ENCODE measurements at places on chromosomes 11 and 22.
A peak's percentile ranks its signal among the peaks of the same experiment; 100 is the strongest.

- DNase-seq = no peak
Observed at GRCh38 chr11:37973941-37974340, 1375.9 kb upstream of the RAG2 start.

DNA sequence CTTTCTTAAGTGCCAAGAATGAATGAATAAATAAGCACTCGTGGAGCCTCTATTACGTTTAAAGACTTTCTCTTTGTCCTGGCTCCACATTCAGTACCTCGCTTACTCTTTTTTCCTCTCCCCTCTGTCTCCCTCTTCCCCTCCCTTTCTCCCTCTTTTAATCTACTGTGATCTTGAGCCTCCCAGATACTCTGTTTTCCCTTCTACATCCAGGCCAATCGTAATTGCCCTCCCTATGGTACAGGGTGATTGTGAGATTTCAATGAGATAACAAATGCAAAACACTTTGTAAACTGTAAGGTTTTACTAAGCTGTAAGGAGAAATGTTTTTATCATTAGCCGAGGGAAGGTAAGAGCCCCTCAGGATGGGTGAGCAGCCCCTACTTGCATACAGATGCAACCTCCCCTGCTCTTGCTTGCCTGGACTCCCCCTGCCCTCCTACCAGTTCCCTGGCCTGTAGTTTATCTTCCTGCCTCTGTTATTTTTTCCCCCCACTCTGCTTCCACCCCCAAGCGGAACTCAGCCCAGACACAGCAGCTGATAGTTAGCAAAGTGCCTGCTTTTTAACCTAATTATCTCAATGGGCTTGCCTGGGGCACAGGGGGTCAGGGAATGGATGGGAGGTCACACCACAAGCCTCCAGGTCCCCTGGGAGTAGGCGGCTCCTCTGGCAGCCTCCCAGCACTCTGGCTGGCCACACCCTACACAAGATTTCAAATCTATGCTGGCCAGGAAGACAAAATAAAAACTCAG, 76.9 kb upstream of the CADM1 start:
- DNase-seq = peak; percentile 3

GRCh38 chr22:50713571-50714056, 24.4 kb upstream of the ACR start:
- no peak for DNase-seq

DNA sequence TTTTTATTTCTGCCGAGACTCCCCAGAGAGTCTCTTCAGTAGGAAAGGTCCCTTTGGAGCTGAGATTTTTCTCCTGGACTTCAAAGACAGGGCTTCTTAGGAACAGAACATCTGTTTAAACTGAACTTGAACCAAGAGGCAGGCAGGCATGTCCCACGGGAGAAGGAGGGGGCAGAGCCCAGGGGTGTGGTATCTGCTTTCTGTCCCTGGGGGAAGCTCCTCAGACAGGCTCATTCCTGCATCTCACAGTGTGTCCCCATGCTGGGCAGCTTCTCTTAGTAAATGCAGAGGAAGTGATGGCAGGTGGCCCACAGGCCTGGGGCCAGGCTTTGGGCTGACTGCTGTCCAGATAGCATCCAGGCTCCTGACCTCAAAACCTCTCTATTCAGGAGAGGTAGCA, 47.3 kb downstream of the TSPAN18 start:
- DNase-seq = no peak

GRCh38 chr11:95262994-95263765, 32.2 kb upstream of the SESN3 start:
- DNase-seq = no peak

- no peak for DNase-seq
Observed at GRCh38 chr11:128316541-128317227, 270.7 kb downstream of the ETS1 start.

DNA sequence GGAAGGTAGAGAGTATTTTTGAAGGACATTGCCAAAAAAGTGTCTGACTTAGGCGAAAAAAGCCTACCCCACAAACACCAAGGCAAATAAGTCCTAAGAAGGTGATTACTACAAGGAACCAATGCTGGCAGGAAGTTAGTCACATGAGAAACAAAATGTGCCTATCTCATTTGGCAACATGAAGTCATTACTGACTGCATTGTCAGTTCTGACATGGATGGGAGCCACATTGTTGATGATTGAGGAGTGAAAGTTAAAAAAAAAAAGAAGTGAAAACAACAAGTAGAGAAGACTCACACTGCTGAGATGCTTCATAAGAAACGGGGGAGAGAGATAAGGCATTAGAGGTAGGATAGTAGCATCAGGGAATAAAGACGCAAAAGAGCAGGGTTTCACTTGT, 141.5 kb upstream of the FAT3 start:
- no peak for DNase-seq

DNA sequence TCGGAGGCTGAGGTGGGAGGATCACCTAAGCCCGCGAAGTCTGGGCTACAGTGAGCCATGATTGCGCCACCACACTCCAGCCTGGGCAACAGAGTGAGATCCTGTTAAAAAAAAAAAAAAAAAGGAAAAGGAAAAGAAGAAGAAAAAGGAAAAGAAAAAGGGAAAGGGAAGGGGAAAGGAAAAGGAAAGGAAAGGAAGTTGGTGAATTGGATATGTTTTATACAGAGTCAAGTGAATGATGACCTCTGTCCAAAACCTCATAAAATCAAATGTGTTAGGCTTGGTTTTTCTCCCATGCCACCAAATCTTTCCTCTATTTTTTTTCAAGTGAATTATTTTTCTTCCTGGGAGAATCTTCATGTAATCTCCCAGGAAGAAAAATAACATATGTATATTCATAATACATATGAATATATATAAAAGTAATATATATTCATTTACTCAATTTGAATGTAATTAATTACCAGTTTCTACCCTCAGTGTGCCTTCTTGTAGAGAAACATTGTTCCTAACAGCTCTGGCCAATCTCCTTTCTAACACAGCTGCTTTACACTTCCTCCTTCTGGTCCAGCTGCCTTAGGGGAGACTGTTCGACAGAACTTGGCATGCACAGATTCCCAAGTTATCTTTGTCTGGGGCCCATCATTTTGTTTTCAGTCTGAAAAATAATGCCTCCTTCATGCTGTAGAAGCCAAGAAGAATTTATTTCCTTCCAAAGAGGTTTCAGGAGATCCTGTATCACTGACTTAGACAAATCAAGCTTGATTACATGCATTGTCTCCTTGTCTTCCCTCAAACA, 111.9 kb downstream of the CCDC34 start:
- no peak for DNase-seq

DNA sequence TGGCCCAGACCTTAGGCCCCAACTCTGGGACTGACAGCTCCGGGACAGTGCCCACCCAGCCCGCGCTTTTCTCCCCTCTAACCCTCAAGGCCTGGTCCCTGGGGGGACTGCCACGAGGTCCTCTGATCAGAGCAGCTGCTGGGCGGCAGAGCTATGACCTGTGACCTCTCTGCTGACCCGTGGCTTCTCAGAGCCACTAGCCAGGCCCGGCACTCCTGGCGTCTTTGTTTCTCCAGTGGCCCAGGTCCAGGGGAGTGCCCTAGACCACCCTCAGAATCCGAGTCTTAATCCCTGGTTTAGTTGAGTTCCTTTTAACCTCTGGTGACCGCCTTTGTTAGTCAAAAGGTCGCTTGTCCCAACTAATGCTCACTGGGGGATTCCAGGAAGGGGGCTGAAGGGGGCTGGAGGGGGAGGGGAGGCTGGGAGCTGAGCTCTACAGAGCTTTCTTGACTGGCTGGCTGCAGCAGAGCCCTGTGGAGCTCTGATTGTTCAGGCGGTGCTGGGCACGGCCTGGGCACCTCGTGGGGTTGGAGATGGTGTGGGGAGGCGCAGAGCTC, 1.2 kb downstream of the FBLN1 start:
- no peak for DNase-seq

DNA sequence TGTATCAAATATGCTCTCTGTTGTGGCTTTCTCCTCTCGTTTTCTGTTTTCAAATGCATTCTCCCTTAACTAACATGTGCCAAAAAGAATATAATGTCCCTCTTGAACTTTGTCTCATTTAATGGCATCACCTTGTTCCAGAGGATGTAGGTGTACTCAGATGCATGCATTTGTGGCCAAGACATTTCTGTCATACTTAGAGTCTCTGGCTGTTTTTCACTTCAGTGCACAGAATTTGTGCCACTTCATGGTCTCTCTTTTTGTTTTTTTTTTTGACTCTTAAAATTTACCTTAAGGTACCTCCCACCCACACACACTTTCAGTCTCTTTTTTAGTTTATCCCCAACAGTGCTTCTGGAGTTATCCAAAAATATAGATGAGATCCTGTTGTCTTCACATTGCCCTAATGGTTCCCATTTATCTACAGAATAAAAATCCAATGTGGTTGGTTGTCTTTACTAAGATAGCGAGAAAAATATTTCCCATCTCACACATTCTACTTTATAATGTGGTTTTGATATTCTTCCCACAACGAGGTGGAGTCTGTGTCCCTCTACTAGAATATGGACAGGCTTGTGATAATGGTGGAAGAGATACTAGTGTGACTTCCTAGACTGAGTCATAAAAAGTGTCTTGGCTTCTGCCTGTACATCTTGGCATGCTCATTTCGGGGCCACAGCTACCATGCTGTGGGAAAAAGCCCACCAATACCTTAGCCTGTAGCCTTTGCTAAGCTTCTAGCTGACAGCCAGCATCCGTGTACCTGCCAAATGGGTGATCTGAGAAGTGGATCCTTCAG, 125.8 kb downstream of the DDX10 start:
- no peak for DNase-seq

- no peak for DNase-seq
Observed at GRCh38 chr11:46410021-46410420, 18.4 kb upstream of the CHRM4 start.

GRCh38 chr11:115625502-115625901, 121.3 kb upstream of the CADM1 start:
- no peak for DNase-seq

DNA sequence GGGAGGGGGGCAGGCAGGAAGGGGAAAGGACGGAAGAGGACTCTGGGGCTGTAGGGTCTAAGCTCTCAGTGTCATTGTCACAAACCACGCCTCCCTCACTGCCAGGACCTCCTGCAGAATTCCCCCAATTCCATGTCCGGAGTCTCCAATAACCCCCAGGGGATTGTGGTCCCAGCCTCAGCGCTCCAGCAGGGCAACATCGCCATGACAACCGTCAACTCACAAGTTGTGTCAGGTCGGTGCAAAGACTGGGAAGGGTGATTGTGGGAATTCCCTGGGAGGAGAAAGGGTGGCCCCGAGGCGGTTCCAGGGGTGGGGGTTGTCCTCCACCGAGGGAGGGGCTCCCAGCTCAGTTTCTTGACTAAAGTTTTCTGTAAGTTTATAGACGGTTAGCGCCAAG, 86.0 kb downstream of the FEZ1 start:
- DNase-seq = no peak

DNA sequence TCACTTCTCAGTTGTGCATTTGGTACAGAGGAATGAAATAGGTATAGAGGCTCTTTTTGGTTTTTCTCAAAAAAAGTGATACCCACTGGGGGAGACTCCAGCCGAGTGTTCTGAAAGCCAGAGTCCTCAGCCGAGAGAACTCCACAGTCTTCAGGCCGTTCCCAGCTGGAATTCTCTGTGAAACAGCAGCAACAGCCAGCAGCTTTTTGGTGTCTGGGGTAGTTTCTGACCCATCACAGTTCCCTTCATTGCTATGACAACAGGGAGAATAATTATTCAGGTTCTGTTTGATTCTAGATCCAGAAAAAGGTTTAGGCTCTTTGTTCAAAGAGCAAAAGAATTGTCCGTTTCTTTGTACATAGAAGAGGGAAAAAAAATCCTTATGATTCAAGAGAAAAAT, 84.6 kb downstream of the C22orf31 start:
- no peak for DNase-seq

GRCh38 chr22:37230673-37231405, 13.2 kb downstream of the RAC2 start:
- no peak for DNase-seq

- DNase-seq = peak; percentile 41
Observed at GRCh38 chr22:27881421-27881820, 37.6 kb downstream of the PITPNB start.

- DNase-seq = no peak
Observed at GRCh38 chr11:65500387-65501185, 1.7 kb downstream of the MALAT1 start.

DNA sequence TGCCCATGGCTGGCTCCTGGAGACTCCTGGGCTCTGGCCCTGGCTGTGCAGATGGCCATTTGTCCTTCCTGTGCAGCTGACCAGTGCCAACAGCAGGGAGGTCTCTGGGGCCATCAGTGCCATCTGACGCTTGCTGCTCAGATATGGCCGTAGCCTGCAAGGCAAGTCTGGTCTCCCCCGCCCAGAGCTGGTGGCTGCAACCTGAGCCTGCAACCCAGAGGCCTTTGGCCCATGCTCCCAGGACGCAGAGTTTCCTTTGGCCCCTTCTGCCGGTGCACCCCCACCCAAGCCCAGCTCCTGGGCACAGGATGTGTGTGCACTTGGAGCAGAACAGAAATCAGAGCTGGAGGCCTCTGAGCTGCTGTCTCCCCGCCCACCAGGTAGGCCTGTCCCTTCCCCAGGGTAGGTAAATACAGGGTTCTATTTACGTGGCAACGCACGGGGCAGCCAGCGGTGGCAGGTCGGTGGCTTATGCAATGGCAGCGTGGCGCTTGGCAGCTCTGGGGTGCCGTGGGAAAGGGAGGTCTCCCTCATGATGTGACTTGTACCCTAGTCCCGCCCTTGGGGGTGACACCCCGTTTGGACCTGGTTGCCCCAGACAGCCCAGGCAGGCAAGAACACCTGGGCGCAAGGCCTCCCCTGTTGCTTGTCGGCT, 21.0 kb upstream of the MYEOV start:
- DNase-seq = no peak

DNA sequence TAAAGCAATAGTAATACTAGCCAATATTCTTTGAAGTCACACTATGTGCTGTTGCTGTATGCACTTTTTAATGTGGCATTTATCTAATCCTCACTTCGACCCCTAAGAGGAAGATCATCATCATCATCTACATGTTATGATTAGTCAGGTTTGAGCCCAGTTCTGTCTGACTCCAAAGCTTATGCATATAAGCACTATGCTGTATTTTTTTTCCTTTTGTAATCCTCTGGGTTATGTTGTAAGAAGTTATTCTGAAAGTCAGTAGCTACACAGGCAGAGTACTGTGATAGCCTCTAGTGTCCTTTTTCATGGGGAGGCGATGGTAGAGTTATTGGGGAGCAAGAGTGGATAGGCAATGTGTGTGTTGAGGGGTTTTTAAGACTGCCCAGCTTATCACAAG, 11.1 kb downstream of the MMP20 start:
- no peak for DNase-seq

GRCh38 chr11:95736355-95736754, 53.2 kb downstream of the FAM76B start:
- no peak for DNase-seq

GRCh38 chr22:47139790-47140119, 377.3 kb downstream of the TBC1D22A start:
- DNase-seq = no peak

DNA sequence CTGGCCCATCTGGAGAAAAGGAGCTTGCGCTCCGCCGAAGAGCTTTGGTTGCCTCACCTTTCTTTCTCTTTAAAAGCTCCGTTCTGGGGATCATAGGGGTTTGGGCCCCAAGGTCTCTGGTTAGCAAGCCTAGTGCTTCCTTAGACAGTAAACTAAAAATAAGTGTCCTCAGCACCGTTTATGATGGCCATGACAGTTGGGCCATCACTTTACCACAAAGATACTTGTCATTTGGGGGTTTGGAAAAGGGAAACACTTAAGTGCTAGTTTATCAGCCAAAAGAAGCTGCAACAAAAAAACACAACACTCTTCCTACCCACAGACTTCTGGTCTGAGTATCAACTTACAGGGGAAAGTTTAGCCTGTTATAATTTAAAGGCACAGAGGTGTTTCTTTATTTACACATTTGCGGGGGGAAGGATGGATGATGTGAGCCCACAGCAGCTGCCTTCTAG, 88.4 kb upstream of the CD44 start:
- DNase-seq = no peak

GRCh38 chr22:48548391-48548790, 1279.3 kb downstream of the BRD1 start:
- DNase-seq = no peak
